Right forelimb (tissue), 1 donor: ENCODE measurements at places on chromosomes 16 and 17.

DNA sequence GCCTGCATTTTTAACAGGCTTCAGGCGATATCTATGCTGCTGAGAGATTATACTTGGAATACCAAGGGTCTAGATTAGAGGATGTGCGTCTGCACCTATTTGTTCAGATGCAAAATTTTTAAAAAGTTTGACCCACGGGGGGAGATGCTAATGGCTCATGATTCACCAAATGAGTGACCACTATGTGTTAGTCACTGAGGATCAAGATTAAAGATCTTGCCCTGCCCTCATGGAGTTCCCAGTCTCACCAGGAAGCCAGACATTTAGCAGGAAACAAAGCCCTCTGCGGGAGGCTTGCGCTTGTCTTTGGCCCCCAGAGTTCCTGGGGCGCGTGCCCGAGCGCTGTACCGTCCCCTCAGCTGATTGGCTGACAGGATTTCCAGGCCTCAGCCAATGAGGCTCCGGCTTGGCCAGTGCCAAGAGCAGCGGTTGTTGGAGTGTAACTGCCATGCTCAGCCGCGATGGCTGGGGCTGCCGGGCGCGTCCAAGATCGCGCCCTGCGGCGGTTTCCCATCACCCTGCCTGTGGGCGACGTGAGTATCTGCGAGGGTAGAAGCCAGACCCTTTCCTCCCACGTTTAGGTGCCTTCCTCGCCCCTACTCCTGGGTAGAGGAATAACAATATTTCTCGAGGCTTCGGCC, 4.5 kb upstream of the DDX19B start:
- DNase-seq, result no peak

DNA sequence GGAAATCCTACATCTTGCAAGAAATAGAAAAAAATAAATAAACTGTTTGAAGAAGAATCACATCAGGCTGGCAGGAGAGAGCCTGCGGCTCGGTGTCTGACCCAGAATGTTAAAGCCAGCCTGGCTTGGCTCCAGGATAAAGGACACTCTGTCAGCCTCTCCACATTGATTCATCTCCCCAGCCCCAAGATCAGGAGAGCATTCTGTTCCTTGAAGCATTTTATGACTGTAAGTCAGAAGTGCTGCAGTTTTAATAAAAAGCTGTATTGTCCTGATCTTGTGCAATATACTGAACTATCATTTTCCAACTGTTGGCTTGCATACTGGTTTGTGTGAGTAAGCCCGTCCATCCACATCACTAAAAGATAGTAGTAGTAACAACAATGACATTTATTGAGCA, 426.6 kb downstream of the HAPSTR1 start:
- DNase-seq, result no peak

- DNase-seq, result no peak
These were observed 94.8 kb upstream of the PLCG2 start for GRCh38 chr16:81684242-81684837.

GRCh38 chr16:57284209-57284951, at the start of gene PLLP:
PLLP (minus strand) TSS chr16:57284672; CDS start chr16:57284540, 132 bp downstream.
- DNase-seq, result no peak

GRCh38 chr16:47320546-47321310, 140.1 kb downstream of the ITFG1 start:
- DNase-seq, result no peak
